ENCODE measurements at places on chromosomes 7 and 10.

DNA sequence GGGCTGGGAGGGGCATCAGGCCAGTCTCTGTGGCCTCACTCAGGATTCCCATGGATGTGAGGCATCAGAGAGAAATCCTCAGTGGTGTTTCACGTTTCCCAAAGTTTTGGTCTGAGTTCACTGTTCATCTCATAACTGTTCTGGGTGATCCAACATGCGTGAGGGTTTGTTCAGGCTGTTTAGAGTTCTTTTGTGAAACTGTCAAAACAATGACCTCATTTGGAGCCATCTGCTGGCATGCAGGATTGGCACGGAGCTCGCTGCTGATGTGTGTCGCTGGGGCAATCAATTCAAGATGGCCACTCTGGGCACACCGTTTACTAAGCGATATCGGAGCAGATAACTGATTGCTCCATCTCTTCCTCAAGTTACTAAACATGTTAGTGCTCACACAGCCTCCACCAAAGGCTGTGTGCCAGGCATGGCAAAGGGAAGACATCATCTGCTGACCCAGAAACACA lies 365.6 kb downstream of the WDR11 start:
- peak; percentile 60 for DNase-seq

- DNase-seq, result no peak
Observed at GRCh38 chr7:101690061-101690460, 61.0 kb upstream of the MYL10 start.

- no peak for DNase-seq
Observed at GRCh38 chr7:95056901-95057300, 149.5 kb downstream of the PPP1R9A start.

GRCh38 chr7:32025381-32026082 lies 44.7 kb downstream of the PDE1C start:
- DNase-seq, result no peak

DNA sequence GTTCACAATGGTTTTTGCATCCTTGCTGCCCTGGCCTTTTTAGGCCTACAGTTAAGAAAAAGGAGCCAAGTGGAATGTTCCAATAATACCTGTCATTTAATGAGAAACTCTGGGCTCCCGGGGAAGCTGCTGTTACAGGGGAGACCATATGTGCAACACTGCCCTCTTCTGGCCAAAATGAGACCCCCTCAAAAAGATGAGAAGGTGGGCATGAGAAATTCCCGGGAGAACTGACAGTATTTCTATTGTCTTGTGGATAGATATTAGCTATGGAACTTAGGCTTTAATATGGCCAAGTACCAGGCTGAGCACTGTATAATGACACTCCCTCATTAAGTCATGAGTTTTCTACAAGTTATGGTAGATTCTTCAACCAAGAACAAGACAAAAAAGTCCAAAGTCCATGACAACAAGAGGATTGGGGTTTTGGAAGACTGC lies 99.4 kb downstream of the CCDC3 start:
- DNase-seq, result peak; percentile 50

DNA sequence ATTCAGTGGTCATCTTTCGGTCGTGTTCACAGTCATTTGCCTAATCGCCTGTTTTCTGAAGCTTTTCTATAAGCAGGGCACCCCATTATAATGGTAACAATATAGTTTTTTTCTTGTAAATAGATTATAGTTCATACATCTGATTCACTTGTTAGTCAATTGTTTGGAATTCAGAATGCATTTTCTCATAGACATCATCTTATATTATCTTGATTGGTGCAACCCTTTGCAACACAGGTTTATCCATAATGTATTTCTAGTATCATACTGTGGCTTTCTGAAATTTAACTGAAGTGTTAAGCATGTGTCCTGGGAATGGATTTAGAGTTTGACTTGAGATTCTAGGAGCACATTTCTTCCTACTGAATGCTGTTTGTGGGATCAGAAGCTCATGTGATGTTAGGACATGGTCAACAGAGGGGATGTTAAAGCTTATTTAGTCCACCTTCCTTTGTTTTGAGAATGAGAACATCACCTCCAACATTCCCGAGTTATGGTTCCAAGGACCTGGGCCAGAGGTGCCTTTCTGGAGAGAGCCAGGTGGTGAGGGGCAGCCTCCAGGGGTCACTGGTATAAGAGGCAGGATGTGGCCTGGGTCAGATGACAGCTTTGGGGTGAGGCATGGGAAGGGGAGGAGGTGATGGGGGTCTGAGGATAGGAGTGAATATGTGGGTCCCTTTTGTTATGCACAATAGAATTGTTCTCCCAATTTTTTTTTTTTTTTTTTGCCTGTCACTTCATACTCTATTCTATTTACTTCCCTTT lies 415.6 kb downstream of the EXOC4 start:
- no peak for DNase-seq

DNA sequence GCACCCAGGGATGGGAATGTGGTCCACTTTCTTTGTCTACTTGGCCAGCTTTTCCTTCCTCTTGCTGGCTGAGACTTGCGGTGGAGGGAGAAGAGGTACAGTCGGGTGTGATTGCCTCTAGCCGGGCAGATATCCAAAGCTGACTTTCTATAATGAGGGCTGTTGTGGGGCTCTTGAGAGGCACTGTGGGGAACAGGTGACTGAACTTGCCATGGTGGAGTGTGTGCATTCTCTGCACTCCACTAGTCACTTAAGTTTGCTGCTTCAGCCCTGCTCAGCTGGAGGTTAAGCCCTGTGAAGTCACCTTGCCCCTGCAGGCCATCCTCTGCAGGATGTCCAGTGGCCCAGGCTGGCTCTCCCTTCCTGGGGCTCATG lies 116.6 kb downstream of the AOAH start:
- no peak for DNase-seq

- DNase-seq, result no peak
Observed at GRCh38 chr10:124449170-124450011, 444 bp downstream of the NKX1-2 start.

DNA sequence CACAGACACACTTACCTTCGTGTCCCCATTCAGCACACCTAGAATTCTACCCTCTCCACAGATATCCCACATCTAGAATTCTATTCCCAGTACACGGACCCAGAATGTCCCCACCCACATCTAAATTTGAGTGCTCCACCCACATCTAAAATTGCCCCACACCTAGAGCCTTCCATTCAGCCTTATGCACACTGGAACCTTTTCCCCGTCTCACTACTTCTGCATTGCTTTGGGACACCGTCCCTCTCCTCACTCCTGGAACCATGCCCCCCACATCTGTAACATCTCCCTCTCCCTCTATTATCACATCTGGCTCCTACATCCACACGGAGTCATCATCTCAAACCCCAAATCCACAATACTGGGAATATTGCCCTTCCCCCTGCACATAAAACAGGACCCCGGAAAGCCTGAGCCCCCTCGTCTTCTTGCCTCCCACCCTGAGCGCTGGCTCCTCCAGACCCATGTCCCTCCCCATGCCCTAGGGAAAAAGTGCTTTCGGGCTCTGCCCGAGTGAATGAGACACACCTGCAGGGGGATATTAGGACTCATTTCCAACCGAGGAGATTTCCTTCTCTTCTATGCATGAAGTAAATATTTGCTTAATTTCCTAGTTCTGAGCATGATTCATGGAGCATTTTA lies 125.8 kb upstream of the UNC5B start:
- DNase-seq, result no peak

GRCh38 chr10:30755441-30755953 lies 125.9 kb upstream of the LYZL2 start:
- DNase-seq, result no peak

- DNase-seq, result no peak
Observed at GRCh38 chr10:97353945-97354344, 19.4 kb upstream of the FRAT2 start.

DNA sequence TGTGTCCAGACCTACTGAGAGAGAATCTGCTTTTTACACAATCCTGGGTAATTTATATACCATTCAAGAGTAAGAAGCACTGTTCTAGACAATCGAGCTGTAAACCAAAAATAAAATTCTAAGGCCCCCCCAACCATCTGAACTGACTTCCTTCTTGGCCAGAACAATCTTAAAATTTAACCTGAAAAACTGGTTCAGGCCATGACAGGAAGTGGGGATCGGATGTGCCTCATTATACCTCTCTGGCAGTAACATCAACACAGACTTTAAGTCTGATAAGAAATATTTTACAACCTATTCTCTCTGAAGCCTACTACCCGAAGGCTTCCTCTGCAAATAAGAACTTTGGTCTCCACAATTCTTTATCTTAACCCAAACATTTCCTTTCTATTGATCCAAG lies 75.2 kb upstream of the KIF5B start:
- DNase-seq, result no peak

DNA sequence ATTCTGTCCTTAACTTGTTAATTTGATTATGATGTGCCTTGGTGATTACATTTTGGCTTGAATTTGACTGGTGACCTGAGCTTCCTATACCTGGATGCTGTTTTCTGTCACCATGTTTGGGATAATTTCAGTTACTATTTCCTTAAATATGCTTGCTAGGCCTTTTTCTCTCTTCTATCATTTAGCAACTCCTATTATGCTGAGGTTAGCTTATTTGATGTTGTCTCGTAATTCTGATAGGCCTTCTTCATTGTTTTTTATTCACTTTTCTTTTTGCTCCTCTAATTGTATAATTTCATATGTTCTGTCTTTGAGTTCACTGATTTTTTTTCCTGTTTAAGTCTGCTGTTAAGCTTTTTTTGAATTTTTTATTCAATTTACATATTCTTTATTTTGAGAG lies 184.9 kb downstream of the ITGB1 start:
- no peak for DNase-seq

DNA sequence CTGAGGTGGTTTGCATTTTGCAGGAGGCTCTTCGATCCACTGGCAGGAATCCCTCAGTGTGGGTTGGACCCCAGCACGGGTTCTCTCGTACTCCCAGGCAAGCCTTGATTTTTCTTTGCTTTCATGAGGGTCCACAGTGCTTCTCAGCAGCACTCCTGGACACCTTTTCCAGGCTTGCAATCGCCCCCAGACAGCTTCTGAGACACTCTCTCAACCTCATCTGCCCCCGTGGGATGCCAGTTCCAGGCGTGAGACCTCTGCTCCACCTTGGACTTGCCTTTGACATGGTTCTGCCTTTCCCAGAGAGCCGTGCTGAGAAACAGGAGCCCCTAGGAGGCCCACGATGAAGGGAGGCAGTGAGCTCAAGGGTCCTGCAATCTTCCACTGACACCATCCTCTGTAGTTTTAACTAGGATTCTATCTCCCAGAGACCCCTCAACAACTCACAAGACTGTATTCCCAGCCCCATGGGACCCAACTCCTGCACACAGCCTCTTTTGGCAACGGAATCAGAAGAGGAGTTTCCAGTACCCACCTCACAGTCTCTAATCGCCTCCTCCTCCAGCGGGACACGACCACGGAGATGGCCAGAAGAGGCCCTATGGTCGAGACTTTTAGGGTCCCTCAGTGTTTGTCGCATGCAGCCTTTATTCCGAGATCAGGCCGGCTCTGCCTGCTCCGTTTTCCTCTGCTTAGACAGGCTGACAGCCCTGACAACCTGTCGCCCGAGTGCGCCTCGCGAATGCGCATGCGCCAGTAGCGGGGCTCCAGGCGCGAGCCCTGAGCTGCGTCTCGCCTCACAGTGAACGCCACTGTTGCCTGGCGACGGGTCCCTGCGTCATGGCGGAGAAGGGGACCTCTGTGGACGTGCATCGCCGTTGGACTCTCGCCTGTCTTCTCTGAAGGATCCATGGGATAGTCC lies 26.0 kb upstream of the ZNF273 start:
- no peak for DNase-seq

- no peak for DNase-seq
Observed at GRCh38 chr7:150620061-150620460, 12.1 kb downstream of the GIMAP6 start.

- DNase-seq, result no peak
Observed at GRCh38 chr7:72268796-72269195, 143.3 kb downstream of the CALN1 start.

Measured in LHCN-M2 (cell line).